ENCODE measurements at places on chromosomes 4 and X.

DNA sequence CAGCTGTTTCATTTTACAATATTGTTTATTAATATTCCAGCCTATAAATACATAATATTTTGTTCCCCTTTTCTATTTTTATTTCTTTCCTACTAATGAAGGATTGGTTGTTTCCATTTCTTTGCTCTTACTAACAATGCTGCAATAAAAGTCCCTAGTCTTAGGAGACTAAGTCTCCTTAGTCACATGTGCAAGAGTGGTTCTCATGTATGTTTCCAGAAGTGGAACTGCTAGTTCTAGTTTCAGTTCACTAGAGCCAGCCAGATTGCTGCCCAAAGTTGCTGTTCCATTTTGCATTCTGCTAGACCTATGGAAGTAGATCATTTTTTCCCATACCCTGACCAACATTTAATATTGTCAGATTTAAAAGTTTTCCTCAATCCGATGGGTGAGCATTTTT lies 44.3 kb downstream of the CNGA1 start:
- DNase-seq: no peak

DNA sequence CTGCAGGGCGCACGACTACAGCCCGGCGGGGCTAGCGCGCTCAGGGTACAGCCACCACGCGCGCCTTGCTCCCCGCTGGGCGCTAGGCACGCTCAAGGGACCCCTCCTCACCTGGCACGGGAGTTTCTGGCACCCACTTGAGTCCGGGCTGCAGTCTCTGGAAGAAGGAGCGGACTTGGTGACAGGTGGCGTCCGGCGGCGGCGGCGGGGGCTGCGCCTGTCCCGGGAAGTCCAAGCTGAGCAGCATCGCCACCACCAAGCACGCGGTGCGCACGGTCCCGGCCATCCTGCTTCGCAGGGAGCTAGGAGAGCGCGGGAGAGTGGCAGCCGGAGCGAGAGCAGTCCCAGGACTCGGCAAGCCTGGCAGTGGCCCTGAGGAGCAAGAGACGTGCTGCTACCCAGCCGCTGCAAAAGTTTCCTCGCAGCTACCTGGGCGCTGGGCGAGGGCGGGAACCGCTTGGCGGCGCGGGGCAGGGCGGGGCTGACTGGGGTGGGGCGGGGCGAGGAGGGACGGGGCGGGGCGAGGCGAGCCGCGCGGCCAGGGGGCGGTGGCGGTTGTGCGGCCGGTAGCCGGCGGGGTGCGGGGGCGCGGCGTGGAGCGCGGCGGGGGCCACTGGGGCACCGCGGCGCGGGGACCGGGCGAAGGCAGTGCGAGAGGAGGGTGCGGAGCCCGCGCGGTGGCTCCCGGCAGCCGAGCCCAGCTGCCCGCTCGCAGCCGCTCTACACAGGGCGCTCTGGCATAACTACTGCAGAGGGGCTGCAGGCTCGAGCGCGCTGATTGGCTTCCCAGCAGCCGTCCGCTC lies at the start of gene GPC3:
Gene GPC3 (minus strand): TSS at position 431 of the 803 bp plus-strand sequence.
- no peak for DNase-seq

GRCh38 chr4:126705266-126705665 lies 927.5 kb upstream of the INTU start:
- DNase-seq: no peak

DNA sequence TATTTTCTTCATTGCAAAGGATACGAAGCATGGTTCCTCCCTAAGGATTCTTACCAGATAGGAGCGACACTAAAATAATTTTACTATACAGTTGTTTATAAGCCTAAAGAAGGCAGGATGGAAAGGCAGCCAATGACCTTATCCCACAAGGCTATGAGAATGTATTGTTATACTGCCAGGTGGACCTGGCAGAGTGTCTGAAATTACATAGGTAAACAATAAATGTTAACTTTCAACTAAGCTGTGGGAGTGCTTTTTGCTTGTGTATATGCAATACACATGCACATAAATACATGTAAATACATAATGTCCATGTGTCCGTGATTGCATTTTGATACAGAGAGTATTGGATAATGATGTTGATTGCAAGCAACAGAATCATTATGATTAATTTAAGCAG lies 850.6 kb downstream of the CENPC start:
- DNase-seq: no peak

Measured in NCI-H1694 (cell line).